Amniotic stem cell (primary cell): ENCODE measurements at places on chromosomes 12 and 14.

DNA sequence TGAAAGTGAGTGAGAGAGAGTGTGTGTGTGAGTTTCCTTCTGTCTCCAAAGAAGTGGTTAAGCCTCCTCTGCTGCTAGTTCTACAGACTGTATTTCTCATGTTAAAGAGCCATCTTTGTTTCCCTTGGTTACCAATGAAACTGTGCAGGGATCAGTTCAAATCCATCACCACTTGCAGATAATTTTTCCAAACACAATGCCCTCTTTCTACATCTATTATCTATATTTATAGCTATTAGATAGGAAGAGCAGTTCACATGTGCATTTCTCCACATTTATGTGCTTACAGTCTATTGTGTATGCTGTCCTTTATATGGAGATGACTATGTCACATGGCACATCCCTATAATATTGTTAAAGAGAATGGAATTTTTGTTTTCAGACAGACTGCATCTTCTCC is 2.2 kb upstream of the DAAM1 start:
- no peak for DNase-seq

GRCh38 chr14:105145381-105146180 is 23.0 kb downstream of the JAG2 start:
- no peak for DNase-seq

DNA sequence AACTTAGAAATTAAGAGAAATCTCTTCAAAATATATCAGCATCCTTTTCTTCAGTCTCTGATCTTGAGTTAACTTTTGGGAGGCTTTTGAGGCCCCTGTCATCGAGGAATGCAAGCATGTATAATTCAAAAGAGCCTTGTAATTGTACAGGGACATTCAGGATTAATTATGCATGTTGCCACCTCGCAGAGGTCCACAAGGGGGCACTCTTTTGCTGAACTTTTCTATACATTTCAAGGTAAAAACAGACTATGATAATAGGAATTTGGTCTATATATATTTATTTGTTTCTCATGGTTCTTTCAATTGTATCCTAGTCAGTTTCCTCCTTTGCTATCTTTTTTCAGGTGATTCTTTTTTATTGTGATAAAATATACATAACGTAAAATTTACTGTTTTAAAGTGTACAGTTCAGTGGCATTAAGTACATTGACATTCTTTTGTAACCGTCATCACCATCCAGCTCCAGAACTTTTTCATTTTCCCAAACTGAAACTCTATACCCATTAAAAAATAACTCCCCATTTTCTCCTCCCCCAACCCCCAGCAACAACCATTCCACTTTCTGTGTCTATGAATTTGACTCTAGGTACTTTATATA is 47.0 kb upstream of the SLC2A13 start:
- DNase-seq, result no peak

DNA sequence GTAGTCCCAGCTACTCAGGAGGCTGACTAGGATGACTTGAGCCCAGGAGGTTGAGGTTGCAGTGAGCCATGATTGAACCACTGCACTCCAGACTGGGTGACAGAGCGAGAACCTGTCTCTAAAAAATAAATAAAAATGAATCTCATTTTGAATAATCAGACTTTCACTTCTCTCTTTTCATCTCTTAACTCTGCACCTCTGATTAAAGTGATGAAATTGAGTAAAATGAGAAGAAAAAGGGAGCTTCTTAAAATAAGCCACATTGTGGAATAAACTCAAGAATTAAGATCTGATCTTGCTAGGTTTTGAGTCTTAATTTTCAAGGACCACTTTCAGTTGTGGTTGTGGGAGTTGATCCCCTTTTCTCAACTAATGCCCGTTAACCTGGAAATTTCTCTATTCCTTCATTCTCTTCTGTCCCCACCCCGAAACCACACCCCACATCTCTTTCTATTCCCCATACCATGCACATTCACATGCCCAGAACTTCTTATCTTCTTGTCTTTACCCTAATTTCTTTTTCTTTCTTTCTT is 70.9 kb upstream of the ETV6 start:
- no peak for DNase-seq

DNA sequence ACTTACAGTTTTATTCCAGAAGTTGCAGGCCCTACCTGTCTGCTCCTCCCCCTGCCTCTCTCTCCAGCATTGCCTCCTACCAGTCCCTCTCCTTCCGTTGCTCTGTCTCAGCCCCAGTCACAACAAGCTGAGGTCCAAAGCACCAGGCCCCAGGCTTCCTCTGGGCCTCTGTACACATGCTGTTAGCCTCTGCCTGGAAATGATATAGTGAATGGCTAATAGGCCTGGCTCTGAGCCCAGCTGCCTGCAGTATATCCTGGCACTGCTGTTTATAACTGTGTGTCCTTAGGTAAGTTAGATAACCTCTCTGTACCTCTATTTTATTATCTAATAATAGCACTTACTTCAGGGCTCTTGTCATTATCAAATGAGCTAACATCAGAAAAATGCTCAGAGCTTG is 114.9 kb upstream of the PWP1 start:
- DNase-seq, result no peak

- DNase-seq, result no peak
Measured at GRCh38 chr14:33273978-33274377, 335.3 kb downstream of the NPAS3 start.

GRCh38 chr12:9751204-9752144 is 9.2 kb downstream of the CD69 start:
- no peak for DNase-seq

GRCh38 chr12:112463478-112463877 is 44.7 kb downstream of the PTPN11 start:
- DNase-seq, result no peak

- no peak for DNase-seq
Measured at GRCh38 chr12:51185171-51185717, 12.3 kb upstream of the TFCP2 start.

DNA sequence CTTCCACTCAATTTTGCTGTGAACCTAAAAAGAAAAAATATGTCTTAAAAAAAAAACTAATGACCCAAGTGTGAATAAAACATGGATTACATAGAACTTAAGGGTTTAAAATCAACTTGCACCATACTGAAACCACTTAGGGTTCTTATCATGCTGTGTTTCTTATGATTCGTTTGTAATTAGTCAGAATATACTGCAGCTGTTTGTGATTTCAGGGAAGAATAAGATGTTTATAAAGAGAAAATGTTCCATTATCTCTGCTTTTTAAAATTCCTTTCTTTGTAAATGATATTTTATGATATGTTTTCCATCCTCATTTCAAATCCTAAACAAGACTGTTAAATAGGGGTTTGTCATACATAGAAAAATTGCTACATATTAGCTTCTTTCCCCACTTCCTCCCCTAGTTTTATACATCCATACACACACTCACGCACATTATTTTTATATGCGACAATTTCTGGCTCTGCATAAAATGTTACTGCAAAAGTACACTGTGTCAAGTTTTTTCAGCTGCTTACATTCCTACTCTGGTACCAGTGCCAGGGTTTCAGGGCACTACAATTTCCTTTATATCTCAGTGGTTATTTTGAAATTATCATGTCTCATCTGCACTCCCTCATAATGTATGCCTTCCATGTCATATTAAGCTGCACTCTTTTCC is 275.2 kb upstream of the GARIN6 start:
- DNase-seq, result no peak
